Erythroblast (primary cell): ENCODE measurements at places on chromosomes 3 and 15.

- no peak for DNase-seq
Measured at GRCh38 chr3:13027154-13027553, 46.1 kb downstream of the IQSEC1 start.

- no peak for DNase-seq
Measured at GRCh38 chr3:194617143-194617671, 16.0 kb downstream of the TMEM44 start.

DNA sequence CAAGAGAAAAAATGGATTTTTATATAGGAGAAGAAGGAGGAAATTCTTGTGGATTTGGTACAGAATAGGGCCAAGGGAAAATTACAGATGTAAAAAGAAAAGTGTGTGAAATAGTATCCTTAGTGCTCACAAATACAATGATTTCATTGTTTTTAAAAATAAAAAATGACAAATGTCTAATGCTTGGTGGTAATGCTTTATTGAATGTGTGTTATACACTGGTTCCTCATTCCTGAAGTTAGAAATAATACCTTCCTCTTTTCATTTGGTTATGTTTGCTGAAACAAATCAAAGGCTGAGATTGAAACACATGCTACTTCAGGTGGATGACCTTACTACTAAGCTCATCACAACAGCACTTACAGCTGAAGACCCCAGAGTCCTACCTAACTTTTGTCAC is 37.7 kb upstream of the CCR2 start:
- DNase-seq: no peak

DNA sequence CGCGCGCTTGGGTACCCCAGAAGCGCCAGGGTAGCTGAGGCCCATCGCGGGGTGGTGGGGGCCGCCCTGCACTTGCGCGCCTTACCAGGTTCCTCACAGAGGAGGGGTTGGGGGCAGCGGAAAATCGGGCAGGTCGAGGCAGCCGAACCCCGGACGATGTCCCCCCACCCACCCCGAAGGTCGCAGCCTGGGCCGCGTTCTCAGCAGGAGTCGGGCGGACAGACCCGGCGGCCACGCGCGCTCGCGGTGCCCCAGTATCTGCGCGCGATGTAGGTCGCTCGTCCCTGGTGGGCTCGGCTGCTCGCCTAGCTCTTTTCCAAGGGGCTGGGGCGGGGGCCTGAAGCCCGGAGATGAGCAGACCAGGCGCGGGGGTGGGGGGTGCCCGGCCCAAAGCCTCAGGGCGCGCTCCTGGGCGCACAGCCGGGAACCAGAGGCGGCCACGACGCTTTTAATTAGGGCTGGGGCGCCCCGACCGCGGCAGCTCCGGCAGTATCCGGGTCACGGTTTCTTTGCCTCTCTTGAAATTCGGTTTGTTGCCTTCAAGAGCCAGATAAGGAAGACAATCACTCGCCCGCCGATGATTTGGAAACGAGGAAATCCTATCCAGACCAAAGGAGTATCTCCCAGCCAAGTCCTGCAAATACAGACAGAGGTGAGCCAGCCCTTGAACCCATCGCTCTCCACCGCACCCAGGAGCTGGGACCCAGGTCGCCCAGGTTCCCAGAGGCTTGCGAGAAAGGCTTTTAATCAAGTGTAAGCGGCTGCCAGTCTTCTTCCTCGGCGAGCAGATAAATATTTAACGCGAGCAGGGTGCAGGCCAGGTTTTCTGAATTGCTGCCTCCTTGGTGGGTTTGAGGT is 4.6 kb downstream of the SKOR1 start:
- DNase-seq: no peak

DNA sequence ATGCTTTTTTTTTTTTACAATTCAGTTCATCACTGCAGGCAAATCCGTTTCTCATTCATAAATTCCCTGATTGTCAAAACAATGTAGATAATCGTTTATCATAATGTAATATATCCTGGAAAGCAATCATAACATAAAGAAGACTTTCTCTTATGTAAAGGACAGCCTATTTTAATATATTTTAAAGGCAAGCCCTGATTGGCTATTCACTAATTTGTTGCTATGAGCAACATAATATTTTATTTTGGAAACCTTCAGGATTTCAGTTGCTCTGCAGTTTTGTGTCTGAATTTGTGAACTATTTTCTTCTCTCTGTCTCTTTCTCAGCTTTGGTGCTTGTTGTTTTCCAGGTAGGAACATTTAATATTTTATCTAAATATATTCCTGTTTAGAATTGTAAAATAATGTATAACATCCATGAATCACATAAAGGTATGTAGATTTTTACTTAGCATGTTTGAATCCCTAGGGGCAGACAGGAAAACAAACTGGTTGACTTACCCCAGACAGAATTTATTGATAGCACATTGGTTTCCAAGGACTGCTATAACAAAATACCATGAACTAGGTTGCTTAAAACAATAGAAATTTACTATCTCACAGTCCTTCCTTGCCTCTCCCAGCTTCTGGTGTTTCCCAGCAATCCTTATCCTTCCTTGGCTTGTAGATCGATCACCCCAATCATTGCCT is 253.5 kb downstream of the CDIN1 start:
- no peak for DNase-seq

DNA sequence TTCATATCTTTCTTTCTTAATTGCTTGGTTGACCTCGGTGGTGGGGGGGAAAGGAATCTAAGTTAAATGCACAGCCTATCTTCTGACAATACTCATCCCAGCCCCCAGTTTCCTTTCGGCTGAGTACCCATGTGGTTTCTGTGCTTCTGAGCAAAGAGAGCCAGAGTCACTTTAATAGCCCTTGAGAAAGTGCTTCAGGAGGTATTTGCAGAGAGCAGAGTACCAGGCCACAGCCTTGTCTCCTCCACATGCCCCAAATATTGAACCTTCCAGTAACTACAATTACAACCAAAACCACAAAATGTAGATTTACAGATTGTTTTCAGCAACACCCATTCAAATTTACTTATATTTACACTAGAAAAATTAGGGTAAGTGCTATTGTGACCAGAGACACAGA is 647.4 kb downstream of the NR2F2 start:
- no peak for DNase-seq
